ENCODE measurements at places on chromosomes 6 and 20. TPM values are rescaled to one million over a fixed set of nuclear protein-coding genes. Genes with fewer than 3 reads are reported as not detected.

Gene TINAG
- total RNA-seq: 0.75 TPM

Gene ZNF451
- total RNA-seq: 34.4 TPM

Gene SNX21
- 28.4 TPM for total RNA-seq

Gene FAM209B
- 0.48 TPM for total RNA-seq

Gene SRC
- total RNA-seq: 60.5 TPM

Gene FAM184A
- 4.0 TPM for total RNA-seq

Gene SLC26A8
- total RNA-seq: not detected

Gene PXDC1
- total RNA-seq: 92.4 TPM

Gene MUC22
- total RNA-seq: not detected

Gene NFATC2
- total RNA-seq: 2.9 TPM

Gene INSM1
- total RNA-seq: not detected

Gene ACTL10
- total RNA-seq: 3.6 TPM
